ENCODE measurements at places on chromosomes 4 and X.
A peak's percentile ranks its signal among the peaks of the same experiment; 100 is the strongest.

DNA sequence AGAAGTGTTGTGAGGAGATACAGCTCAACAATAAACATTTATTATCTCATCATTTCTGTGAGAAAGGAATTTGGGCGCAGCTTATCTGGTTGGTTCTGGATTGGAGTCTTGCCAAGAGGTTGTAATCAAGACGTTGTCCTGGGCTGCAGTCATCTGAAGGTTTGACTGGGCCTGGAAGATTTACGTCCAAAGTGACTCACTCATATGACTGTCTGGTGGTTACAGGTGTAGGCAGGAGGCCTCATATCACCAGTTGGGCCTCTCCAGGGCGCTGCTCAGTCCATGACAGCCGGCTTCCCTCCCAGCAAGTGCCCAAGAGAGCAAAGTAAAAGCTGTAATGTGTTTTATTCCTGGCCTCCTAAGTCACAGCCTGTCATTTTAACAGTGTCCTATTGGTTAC is 106.3 kb downstream of the USP46 start:
- DNase-seq = no peak

DNA sequence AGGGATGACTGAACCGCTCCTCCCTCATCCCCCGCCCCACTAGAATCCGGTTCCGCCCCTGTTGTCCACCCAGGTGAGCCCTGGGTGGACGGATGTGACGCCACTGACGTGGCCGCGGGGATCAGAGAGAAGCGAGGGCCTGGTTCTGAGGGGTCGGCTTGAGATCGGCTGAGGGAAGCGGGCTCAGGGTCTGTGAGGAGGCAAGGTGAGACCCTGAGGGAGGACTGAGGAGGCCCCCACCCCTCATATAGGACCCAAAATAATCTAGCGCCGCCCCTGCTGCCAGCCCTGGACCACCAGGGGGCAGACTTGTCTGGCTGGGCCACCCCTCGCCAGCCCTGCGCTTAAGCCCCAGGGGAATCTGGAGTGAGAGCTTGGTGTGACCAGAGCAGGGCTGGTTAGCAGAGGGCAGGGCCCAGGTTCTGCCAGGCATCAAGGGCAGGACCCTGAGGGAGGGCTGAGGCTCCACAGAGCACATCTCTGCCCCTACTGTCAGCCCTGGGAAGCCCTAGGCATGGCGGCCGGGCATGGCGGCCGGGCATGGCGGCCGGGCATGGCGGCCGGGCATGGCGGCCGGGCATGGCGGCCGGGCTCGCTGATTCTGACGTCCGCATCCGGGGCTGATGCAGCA is at the start of gene MAGEA8:
MAGEA8 (plus strand) TSS at position 103 of the 631 bp plus-strand sequence. CDS start 3,090 bp downstream, outside the sequence.
- DNase-seq = no peak

DNA sequence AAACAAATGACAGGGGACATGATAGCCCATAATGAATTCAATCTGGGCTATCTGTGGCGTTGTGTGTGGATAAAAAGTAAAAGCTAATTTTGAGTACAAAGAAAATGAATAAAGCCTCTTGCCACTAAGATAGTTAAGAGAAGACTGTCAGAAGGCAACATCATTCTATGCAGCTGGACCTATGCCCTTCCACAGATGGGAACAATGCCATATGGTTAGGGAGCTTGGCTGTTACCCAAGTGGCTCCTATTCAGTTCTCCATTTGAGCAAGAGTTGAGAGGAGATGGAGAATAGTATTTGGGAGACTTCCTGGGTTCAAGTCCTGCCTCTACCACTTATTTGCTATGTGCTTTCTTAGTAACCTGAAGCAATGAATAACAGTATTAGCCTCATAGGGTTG is 107.7 kb downstream of the ANXA3 start:
- DNase-seq = no peak

DNA sequence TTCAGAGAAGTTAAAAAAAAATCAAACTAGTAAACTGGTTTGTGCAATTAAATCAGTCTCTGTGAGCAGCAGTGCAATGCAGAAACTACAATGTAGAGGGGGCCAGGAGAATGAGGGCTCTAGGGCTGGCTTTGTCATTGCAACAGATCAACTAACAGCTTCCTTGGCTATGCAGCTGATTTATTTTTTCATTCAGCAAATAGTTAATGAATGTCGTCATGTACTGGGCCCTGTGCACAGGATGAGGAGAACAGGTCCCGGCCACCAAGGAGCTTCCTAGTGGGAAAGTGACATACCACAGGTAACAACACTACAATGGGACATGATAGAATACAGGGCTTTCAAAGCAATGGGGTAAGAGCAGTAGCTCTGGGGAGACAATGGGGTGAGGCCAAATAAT is 190.1 kb downstream of the NSUN7 start:
- DNase-seq = no peak

DNA sequence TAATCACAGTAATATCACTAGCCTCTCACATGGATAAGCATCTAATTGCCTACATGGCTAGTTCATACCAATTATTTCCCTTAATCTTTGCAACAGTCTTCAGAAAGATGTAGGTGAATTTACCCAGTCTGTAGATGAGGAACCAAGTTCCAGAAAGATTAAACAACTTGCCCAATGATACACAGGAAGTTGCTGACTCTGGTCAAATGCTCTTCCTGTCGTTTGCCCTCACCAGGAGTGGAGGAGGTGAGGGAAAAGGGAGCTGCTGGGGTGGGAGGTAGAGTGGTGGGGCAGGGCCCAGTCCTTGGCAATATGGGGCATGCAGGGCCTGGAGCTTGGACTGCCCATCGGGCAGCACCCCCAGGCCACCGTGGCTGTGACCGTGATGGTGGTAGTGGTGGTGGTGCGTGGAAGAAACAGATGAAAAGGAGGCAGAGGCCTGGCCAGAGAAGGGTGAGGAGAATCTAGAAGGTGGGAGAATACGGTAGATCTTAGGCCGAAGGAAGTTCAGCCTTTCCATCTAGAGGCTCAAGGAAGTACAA is 2.3 kb upstream of the KDM5C start:
- no peak for DNase-seq

GRCh38 chrX:22220941-22221340 is 51.8 kb upstream of the CBLL2 start:
- peak; percentile 60 for DNase-seq

- DNase-seq = no peak
Measured at GRCh38 chr4:138010639-138011038, 231.5 kb downstream of the SLC7A11 start.

GRCh38 chrX:16063921-16064320 is 59.4 kb upstream of the GRPR start:
- DNase-seq = no peak

GRCh38 chr4:8427262-8427661 is 13.3 kb downstream of the ACOX3 start:
- peak; percentile 23 for DNase-seq

DNA sequence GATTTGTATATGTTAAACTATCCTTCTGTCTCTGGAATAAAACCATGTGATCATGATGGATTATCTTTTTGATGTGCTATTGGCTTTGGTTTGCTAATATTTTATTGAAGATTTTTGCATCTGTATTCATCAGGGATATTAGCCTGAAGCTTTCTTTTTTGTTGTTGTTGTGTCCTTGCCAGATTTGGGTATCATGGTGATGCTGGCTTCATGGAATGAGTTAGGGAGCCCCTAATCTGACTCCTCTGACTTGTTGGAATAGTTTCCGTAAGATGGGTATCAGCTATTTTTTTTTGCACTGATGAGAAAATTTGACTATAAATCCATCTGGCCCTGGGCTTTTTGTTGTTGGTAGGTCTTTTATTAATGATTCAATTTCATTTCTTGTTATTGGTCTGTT is 45.7 kb downstream of the ATP10D start:
- DNase-seq = no peak

DNA sequence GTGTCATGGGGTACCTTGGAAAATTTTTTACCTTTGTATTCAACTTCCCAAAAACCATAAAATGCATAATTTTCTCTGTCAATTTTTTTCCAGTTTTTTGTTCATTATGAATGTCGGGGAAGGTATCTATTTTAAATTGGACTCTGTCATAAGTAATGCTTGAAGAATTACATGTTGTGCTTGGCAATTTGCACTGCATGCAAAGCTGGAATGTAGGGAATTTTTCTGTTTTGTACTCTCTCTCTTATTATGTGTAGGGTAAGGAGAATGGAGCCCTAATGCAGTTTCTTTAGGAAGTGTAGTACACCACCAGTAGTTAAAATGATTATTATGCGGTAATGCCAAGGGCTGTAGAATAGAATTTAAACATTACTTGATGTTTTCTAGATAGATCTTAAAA is 137.7 kb upstream of the LIMCH1 start:
- no peak for DNase-seq

DNA sequence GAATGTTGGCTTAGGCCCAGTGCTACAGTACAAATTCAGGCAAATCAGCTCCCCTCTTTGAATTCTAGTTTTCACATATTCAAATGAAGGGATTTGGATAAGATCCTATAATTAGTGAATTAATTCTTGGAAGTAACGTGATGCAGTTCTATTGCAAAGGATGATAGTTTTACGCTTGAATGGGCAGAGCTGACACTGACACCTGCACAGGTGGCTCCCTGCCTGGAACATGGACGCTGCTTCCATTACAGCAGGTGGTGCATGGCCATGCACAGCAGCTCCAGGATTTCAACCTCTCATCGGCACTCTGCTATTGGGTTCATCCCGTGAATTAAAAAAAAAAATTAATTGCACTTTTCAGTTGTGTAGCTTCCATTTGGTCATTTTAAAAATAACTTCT is 28.4 kb upstream of the RPS6KA6 start:
- DNase-seq = no peak

- no peak for DNase-seq
Measured at GRCh38 chr4:124212815-124213630, 499.5 kb downstream of the ANKRD50 start.

DNA sequence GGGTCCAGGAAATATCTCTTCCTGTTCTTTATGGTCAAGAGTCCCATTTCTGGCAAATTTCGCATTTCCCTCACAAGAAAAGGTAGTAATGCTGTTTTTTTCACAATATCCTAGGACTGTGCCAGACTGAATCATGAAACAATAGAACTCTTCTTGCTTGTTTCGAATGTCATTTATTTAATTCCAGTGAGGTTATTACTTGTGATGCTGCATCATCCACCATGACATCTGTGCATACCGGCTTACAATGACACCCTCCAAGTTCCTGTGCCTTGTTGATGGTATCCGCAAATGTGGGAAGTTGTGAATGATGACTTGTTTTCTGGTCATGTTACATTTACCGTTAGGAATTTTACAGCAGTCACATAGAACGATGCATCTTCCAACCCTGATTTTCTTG is 42.9 kb upstream of the SPRY1 start:
- no peak for DNase-seq

DNA sequence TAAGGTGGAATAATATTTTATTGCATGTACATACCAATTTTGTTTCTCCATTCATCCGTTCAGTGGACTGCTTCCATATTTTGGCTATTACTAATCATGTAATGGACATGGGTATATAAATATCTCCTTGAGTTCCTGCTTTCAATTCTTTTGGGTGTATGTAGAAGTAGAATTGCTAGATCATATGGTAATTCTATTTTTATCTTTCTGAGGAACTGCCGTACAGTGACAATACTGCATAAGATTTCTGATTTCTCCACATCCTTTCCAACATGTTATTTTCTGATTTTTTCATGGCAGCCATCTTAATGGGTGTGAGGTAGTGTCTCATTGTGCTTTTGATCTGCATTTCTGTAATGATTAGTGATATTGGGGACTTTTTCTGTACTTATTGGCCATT is 19.2 kb downstream of the ALPK1 start:
- no peak for DNase-seq

DNA sequence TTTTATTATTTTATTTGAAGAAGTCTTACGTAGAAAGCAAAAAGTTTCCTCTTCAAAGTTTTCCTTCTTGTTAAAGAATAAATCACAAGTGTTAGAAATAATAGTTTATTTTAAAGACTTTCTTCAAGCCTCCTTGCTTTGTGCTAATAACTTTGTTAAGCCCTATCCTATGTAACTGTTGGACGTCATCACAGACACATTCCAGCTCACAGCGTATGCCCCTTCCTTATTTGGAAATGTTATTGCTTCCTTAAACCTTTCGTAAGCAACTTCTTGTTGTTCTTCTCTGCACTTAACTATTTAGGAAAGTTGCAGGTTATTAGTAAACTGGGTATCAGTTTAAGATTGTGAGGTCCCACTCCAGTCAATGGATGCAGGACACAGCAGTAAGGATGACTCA is 7.6 kb upstream of the SRD5A3 start:
- no peak for DNase-seq

All from islet precursor cell (in vitro differentiated cells).